ENCODE measurements at places on chromosomes 3 and 15.

GRCh38 chr3:95387242-95388021, 1324.6 kb downstream of the NSUN3 start:
- DNase-seq, result no peak

GRCh38 chr15:29429584-29429983, 160.0 kb upstream of the NSMCE3 start:
- DNase-seq, result no peak

DNA sequence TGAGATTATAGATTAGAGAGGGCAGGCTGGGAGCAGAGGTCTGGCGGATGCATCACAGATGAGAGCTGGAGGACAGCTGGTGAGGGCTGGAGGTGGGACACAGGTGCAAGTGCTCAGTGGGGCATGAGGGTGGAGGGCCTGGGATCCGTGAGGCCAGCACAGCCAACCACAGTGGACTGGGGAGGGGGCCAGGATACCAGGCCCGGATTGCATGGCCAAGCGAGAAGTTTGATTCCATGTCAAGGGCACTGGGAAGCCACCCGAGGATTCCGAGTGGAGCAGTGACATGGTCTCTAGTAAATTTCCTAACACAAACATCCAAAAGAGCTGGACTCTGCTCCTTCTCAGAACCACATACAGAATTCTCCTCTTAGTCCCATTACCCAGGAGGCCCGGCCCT, 44.0 kb upstream of the SLC41A3 start:
- DNase-seq, result no peak

GRCh38 chr3:108548886-108549285, 38.5 kb upstream of the MYH15 start:
- no peak for DNase-seq

- no peak for DNase-seq
These were observed 5.1 kb downstream of the TRIM71 start for GRCh38 chr3:32822609-32823498.

DNA sequence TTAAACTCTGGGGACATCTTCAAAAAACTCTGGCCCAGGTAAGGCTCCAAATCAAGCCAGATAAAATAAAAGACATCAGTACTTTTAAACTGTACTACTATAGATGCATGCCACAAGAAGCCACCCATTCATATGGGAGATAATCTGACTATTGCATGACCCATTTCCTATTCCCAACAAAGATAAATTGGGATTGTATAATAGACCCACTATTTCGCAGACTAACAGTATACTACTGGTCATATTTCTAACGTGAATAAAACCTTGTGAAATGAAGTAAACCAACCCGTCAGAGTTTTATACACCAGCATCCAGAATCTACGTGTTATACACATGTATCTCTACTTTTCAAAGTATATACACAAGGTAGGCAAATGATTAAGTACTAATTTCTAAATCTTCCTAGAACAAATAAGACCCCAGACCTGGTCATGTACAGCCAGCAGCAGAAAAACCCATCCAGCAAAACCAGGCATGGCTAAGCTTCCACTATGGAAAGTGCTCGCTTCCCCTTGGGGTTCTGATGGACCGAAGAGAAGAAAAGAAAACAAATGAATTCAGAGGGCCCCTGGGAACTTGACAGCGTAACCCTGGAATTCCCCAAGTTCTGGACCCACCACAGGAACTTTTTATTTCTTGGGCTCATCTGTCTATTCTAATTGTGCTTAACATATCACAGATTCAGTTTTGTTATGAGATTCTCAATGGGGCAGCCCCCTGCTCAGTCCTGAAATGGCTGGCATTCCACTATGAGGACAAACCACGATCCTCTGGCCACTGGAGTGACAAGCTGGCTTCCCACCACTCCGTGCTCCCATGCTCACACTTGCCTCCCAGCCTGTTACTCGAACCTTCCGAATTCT, 69.1 kb downstream of the MB21D2 start:
- DNase-seq, result no peak

- DNase-seq, result no peak
These were observed 969.4 kb downstream of the PLOD2 start for GRCh38 chr3:145191543-145191942.

DNA sequence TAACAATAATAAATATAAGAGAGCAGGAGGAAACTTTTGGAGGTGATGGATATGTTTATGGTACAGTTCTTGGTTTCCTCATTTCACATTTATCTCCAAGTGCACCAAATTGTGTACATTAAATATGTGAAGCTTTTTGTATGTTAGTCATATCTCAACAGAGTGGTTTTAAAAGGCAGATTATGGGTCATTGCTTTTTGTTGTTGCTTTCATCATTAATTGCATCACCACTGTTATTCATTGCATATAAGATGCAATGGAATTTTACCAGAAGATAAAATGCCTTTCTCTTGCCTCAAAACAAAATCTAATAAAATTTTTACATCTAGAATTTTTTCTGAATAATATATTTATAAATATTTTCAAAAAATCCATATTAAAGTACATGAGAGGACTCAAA, 1198.9 kb upstream of the GBE1 start:
- no peak for DNase-seq

GRCh38 chr15:77081971-77082370, 11.1 kb upstream of the TSPAN3 start:
- no peak for DNase-seq

GRCh38 chr3:50259432-50260026, 9.4 kb upstream of the SEMA3B start:
- DNase-seq, result no peak

GRCh38 chr3:140580746-140581145, 97.1 kb upstream of the TRIM42 start:
- no peak for DNase-seq

- no peak for DNase-seq
These were observed 72.9 kb downstream of the LRRC28 start for GRCh38 chr15:99324082-99324620.

DNA sequence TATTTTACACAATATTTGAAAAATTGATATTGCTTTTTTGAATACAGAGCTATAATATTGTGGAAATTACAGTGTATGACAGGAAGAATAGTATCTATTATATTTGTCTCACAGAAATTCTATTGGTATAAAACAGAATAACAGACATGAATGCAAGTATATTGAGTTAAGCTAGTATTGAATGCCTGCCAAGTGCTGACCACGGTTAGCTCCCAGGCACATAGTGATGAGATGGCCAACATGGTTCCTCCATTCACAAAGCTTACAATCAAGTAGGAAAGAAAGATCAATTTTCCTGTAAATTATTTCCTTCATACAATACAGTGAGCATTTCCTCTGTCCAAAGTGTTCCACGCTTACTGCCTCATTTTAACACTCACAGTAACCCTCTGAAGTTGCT, 67.6 kb downstream of the TP63 start:
- no peak for DNase-seq

- no peak for DNase-seq
These were observed 23.5 kb upstream of the SQOR start for GRCh38 chr15:45611305-45611704.

DNA sequence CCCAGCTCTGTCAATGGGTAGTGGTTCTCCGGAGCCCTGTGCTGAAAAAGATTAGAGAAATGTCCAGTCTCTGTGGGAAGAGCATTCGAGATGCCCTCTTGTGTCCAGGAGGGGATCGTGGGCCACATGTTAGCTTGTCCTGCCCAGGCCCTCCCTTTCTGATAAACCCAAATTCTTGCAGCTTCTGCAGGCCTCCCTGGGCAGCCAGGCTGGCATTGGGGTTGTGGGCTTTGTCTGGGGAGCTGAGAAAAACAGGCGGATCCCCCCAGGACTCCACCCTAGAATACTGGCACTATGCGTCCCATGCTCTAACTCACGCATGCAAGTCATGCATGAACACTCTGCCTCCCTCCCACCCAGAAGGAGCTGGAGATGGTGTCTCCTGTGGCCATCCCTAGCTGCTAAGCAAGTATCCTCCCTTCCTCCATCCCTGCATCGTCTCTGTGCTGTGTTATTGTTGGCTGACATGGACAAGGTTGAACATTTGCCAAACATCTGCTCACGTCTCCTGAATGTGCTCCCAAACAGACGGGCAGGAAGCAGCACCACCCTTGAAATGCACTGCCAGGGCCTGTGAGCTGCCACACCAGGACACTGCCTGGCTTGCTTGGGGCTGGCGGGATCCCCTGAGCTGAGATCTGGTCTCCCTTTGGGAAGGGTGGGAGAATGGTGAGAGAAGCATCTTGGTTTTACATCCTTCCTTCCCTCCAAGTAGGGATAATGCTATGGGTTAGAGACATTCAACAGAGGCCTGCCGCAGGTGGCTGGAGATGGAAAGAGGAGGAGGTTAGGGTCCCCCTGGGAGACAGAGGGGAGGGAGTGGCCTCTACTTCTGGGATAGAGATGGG, 26.5 kb downstream of the CFAP161 start:
- no peak for DNase-seq

All from stimulated activated CD8-positive, alpha-beta memory T cell treated with anti-CD3 and anti-CD28 coated beads, Interleukin-4, amount 100 ng/mL, for 4 hours (primary cell).